GM03348 (cell line): ENCODE measurements at places on chromosomes 5 and 9.

DNA sequence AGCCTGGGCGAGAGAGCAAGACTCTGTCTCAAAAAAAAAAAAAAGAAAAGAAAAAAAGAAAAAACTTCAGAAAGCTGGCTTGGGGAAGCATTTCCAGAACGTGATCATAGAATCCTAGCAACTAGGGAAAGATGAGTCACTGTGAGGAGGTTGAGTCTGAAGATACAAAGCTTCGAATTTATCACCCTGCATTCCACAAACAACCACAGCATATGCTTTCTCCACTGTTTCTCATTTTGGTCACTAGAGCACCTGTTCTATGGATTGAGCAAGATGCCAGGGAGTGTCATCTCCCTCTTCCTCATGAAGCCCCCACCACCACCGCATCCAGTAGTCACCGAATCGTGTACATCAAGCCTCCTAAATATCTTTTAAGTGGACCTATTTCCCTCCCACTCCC lies 37.9 kb downstream of the SEMA5A start:
- peak; percentile 81 for DNase-seq

GRCh38 chr5:168592014-168592368 lies 12.8 kb upstream of the PANK3 start:
- DNase-seq = peak; percentile 52

DNA sequence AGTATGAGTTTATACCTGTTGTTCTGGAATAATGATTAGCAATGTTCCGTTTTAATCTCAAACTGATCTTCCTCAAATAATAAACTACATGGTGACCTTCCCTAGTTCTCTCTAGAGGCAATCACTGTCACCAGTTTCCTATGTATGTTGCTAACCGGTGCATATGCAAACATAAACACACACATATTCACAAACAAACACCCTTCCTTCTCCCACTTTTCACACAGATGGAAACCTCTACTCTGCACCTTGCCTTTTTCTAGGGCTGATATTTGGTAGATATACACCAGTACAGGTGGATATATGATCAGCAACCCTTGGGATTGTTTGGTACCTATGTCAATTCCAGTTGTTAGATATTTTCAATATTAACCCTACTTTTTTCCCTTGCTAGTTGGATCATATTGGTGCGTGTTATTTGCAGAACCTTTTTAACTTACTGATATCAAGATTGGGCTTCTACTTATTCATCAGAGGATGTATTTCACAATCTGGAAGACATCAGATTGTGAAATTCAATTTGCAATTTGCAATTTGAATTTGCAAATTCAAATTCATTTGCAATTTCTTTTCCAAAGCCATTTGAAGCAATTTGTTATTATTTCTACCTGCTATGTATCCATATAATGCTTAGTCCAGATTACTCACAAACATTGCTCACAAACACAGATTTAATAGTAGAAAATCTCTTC lies 12.6 kb downstream of the FYB1 start:
- no peak for DNase-seq

DNA sequence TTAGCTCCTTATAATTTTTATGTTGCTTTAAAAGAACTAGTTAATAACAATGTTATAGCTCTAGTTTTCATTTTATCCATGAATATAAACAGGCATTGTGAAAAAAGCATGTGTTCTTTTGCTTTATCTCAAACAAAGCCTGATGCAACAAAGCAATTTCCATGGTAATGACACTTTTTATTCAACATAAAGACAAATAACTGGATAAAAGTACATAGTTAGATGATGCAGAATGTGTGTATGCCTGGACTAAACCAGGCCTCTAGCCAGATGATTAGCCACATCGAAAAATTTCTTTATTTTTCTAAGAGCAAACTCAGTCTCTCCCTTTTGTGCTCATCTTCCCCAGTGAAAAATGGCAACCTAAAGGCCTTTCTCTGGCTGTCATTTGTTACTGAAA lies 125.6 kb upstream of the TARS1 start:
- DNase-seq = no peak

DNA sequence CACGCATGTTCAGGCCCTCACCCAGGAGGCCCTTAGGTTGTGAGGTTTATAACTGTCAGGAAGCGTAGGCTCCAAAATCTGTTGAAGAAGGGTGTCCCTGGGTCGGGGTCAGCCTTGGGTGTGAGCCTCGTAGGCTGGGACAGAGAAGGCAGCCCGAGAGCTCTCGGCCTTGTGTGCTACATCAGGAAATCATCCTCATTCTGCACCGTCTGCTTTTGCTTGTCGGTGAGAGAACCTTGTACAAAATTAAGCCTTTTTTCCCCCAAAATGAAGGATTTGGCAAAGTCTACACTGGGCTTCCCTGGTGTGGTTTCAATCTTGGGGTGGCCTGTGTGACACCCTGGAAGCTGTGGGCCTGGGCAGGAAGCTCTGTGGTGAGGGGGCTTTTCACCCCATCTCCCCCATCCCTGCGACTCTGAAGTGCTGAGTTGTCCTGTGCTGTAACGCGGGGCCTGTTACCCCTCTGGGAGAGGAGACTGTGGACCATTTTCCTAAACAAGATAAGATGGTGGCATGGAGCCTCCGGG lies 55.3 kb downstream of the AHRR start:
- no peak for DNase-seq

- DNase-seq = no peak
Measured at GRCh38 chr5:171705830-171706468, 79.7 kb upstream of the SMIM23 start.

DNA sequence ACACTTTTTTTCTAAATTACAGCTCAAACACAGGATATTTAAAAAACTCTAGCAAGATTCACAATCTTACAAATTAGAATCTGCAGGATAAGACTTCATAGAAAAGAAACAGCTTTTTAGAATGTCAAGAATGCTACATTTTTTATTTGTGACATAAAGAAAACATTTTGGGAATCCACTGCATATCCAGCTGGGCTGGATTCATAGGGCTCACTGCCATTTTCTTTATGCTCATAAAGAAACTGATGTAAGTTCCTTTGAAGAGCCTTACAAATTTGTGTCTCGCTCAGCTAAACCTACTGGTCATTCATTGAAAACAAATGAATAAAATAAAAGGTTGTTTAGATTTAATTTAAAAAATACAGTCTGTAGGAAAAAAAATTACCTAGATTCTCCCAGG lies 332.3 kb downstream of the TRPM3 start:
- no peak for DNase-seq

- no peak for DNase-seq
Measured at GRCh38 chr5:171986772-171987171, 19.7 kb downstream of the FBXW11 start.

DNA sequence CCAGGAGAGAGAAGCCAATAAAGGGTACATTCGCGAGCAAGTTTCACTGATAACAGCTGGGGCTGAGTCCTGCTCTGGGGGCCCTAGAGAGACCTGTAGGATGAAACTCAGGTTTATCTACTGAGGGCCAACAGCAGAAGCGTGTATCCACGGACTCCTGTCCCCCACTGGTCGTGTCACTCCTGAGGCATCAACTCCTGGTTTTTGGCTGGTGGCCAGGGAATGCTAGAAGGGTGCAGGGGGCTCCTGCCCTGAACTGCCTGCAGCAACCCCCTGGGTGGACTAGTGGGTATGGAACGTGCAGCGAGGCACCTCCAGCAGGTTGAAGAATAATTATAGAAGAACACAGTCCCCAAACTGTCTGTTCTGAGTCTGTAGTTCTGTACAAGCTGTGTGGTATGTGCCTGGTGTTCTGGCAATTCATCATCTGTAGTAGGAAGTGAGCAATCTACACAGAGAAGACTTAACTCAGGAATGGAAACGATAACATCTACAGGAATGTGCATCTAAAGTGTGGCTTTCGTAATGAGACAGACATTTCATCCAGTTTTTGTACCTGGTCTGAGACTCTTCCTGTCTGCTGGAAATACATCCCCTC lies 64.5 kb upstream of the GNA14 start:
- peak; percentile 77 for DNase-seq

- DNase-seq = no peak
Measured at GRCh38 chr5:67149057-67149950, 47.3 kb downstream of the CD180 start.

DNA sequence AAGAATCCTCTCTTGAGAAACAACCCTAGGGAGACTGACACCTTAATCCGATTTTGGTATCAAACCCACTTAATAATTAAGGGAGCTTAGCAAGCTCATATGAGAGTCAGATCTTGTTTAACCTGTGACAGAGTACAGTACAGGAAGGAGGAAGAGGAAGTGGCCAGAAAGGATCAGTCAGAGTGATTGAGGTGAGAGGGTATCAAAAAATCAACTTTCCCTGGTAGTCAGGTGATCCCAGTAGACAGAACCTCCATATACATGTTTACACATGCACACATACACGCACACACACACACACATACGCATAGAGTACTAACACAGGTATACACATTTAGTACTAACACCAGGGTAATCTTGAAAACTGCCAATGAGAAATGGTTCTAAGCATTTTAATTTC lies 56.8 kb downstream of the GLIS3 start:
- DNase-seq = no peak

GRCh38 chr9:86545090-86545489 lies 190.9 kb upstream of the TUT7 start:
- DNase-seq = peak; percentile 45

GRCh38 chr9:99878651-99879050 lies 27.8 kb upstream of the STX17 start:
- peak; percentile 36 for DNase-seq

DNA sequence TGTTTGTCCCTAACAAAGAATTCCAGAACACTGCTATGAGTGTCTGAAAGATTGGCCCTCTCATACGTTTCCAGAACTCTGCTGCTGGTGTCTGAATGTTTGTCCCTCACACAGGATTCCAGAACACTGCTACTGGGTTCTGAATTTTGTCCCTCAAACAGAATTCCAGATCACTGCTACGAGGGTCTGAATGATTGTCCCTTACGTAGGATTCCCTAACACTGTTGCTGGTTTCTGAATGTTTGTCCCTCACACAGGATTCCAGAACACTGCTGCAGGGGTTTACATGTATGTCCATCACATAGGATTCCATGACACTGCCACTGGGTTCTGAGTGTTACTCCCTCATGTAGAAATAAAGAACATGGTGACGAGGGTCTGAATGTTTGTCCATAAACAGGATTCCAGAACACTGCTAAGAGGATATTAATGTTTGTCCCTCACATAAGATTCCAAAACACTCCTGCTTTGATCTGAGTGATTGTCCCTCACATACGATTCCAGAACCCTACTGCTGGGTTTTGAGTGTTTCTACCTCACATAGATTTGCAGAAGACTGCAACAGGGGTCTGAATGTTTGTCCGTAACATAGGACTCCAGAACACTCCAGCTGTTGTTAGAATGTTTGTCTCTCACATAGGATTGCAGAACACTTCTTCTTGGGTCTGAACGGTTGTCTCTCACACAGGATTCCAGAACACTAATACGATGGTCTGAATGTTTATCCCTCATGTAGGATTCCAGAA lies 214.4 kb downstream of the FOXD4L6 start:
- no peak for DNase-seq

GRCh38 chr5:58359981-58360380 lies 99.9 kb downstream of the PLK2 start:
- DNase-seq = no peak

DNA sequence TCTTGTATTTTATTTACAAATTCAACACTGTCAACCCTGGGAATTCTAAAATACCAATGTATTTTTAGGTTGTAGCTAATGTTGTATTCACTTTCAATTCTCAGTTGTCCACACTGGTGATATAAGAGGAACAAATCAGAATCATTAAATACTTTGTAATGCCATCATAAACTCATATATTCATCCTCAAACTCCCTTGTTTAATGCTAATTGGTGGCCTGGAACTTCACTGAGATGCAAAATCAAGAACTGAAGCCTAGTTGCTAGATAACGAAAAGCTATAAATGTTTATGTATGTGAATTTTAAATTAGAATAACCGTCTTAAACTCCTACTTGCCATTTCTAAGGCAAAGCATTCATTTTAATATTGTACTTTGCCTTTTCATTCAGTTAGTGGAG lies 274.7 kb downstream of the RAB3C start:
- no peak for DNase-seq

GRCh38 chr9:127300886-127301447 lies 36.4 kb downstream of the GARNL3 start:
- DNase-seq = no peak

DNA sequence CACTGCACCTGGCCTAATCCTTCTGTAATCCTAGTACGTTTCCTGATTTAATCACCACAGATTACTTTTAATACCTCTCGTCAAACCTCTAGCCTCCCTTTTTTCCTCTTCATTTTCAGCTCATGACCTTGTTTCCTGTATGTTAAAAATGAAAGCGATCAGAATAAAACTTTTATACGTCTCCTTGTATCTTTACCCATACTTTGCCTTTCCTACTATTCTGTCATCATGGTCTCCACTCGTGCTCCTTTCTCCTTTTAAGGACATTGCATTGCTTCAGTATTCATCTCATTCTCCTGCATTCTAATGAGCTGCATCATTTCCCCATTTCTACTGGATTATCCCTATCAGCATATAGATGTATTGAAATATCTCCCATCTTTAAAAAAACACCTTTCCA lies 8.5 kb downstream of the CDC42SE2 start:
- DNase-seq = no peak

GRCh38 chr5:100900796-100901781 lies 2.0 kb downstream of the ST8SIA4 start:
- peak; percentile 41 for DNase-seq

GRCh38 chr5:54580997-54581811 lies 63.6 kb downstream of the SNX18 start:
- DNase-seq = peak; percentile 67

GRCh38 chr9:27483576-27483975 lies 40.5 kb upstream of the IFNK start:
- no peak for DNase-seq

- no peak for DNase-seq
Measured at GRCh38 chr9:37920471-37921167, 16.7 kb upstream of the SLC25A51 start.

- DNase-seq = peak; percentile 29
Measured at GRCh38 chr9:93501406-93501805, 48.0 kb upstream of the FAM120AOS start.

DNA sequence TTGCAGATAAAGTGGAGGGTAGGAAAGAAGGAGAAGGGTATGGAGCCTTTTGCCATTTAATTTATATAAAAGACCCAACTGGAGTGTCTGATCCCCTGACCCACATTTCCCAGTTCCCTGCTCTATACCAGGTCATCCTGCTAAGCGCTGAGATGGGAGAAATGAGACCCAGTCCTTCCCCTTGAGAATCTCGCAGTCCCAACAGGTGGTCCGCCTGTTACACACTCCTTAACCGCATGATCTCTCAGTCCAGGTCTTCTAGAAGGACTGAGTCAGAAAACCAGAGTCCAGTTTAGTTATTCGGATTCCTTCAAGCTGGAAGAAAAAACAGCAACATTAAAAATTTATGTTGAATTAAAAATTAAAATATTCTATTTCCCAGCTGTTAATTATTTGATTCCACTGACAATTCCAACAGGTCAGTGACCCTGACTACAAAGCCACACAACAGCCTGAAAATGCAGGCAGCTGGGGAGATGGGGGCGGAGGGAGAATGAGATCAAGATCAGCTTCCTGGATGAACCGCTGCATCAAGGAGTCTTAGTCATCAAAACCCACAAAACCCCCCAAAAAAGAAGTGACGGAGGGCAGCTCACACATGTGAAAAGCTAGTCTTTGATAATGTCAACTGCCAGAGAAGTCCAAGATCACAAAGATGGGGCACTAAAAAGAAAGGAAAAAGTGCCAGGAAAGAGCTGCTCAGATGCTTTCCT lies 44.0 kb downstream of the GGTA1 start:
- no peak for DNase-seq

GRCh38 chr9:76215066-76215465 lies 179.2 kb downstream of the RFK start:
- peak; percentile 43 for DNase-seq

- no peak for DNase-seq
Measured at GRCh38 chr9:123772374-123772773, 157.6 kb downstream of the DENND1A start.
